ENCODE measurements at places on chromosomes 3 and 15.

GRCh38 chr3:72891053-72891855 lies 3.4 kb downstream of the GXYLT2 start:
- no peak for DNase-seq

GRCh38 chr15:31551323-31551722 lies 224.7 kb downstream of the KLF13 start:
- DNase-seq, result no peak

DNA sequence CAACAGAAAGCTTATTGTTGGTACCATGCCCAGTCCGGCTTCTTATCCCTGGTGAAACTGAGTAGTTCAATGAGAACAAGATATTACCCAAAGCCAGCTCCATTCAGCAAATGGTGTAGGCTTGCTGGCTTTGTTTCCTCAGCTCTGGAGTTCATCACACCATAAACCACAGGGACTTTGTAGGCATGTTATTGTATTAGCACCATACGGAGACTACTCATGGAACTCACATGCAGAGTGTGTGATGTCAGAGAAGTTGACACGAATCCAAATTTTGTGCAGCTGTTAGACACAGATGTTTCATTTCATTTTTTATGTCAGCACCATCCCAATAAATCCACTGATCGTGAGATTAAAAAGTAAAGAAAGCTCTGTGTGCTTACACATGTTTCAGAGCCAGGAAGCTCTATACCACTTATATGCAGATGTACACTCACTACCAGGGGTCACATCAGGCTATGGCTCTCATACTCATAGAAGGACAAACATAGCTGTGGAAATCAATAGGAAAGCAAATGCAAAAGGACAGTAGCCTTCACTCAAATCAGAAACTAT lies 63.4 kb upstream of the LEKR1 start:
- no peak for DNase-seq

GRCh38 chr3:112958811-112959560 lies 15.9 kb downstream of the CD200R1 start:
- no peak for DNase-seq

- no peak for DNase-seq
These were observed 4.1 kb downstream of the SLC27A2 start for GRCh38 chr15:50186090-50186489.
